ENCODE measurements at places on chromosomes 2 and 18.

- peaks cover 2% of the 10 kb centered on the region for H3K36me3 ChIP-seq
- H3K27me3 ChIP-seq, result peaks cover 10% of the 10 kb centered on the region
- no peak overlapping the region for H3K27ac ChIP-seq
- no peaks in the 10 kb centered on the region for H3K4me1 ChIP-seq
- H3K4me3 ChIP-seq, result no peak overlapping the region
Observed at GRCh38 chr18:50447952-50448351, 73.1 kb downstream of the SKA1 start.

DNA sequence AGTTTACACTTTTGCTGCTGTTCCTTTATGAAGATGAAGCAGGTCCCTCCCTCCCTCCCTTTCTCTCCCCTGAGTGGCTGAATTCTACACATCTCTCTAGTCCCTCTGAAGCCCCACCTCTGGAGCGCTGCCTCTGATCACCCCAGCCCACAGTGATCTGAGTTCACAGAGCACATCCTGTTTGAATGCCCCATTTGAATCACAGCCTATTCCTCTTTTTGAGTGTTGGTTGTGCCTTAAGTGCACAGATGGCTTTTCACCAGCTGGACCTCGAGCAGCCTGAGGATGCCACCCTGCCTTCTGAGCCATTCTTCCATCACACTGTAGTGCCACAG, 87.1 kb downstream of the ITGB1BP1 start:
- H3K36me3 ChIP-seq, result no peaks in the 10 kb centered on the region
- no peak overlapping the region for H3K27ac ChIP-seq
- no peaks in the 10 kb centered on the region for H3K27me3 ChIP-seq
- no peak overlapping the region for H3K4me3 ChIP-seq

DNA sequence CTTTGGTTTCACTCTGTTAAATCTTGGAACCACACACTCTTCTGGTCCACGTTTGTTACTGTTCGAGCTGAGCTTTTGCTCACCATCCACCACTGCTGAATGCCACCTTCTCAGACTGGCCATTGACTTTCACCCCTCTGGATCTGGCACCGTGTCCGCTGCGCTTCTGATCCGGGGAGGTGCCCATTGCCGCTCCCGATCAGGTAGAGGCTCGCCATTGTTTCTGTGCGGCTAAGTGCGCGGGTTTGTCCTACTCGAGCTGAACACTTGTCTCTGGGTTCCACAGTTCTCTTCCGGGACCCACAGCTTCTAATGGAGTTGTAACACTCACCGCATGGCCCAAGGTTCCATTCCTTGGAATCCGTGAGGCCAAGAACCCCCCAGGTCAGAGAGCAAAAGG, 72.8 kb downstream of the LCLAT1 start:
- H3K27ac ChIP-seq, result no peak overlapping the region
- no peak for DNase-seq
- no peak overlapping the region for H3K4me3 ChIP-seq
- peaks cover 2% of the 10 kb centered on the region for H3K4me1 ChIP-seq

DNA sequence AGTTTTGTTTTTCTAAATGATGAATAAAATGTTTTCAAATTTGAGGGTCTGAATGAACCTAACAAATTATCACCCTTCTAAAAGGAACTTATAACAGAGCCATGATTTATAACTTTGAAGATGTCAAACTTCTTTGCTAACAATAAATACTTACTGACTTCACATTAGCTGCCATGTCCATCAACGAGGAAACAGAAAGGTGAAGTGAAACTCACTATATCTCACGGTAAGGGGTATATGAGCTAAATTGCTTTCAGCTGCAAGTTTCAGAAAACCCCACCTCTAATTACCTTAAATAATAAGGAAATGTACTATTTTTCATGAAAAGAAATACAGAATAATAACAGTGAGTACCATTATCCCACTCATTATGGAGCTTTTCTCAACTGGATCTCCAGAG, 350.8 kb upstream of the NT5C1B start:
- H3K36me3 ChIP-seq, result peaks cover 1% of the 10 kb centered on the region
- no peak overlapping the region for H3K27ac ChIP-seq
- H3K27me3 ChIP-seq, result no peaks in the 10 kb centered on the region
- no peak for DNase-seq
- H3K4me3 ChIP-seq, result no peak overlapping the region
- H3K4me1 ChIP-seq, result no peaks in the 10 kb centered on the region

GRCh38 chr18:45957100-45957499, 10.0 kb downstream of the EPG5 start:
- no peak overlapping the region for H3K27ac ChIP-seq
- H3K4me1 ChIP-seq, result peaks cover 47% of the 10 kb centered on the region
- no peak for DNase-seq
- peaks cover 26% of the 10 kb centered on the region for H3K36me3 ChIP-seq
- no peak overlapping the region for H3K4me3 ChIP-seq

GRCh38 chr2:103435010-103435409, 673.2 kb downstream of the TMEM182 start:
- H3K4me1 ChIP-seq, result no peaks in the 10 kb centered on the region
- H3K36me3 ChIP-seq, result no peaks in the 10 kb centered on the region
- H3K27ac ChIP-seq, result no peak overlapping the region
- peak; percentile 16 for DNase-seq
- no peak overlapping the region for H3K4me3 ChIP-seq

DNA sequence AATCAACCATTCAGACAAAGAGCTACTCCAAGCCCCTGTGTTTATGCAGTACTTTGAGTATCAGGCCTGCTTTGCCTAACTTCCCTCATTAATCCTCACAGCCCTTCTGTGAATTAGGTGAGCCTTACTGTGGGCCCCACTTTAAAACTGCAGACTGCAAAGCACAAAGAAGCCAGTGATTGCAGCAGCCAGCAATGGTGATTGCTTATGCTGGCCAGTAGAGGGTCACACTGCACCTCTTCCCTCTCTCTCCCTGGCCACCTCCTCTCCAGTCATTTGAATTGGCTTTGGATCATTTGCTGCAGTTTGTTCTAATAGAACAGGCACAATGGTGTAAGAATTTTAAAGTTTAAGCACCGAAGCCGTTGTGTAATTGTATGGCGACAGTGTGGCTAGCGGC, 229.9 kb downstream of the AGPS start:
- DNase-seq, result no peak
- H3K27me3 ChIP-seq, result peaks cover 7% of the 10 kb centered on the region
- H3K4me1 ChIP-seq, result peaks cover 3% of the 10 kb centered on the region
- H3K27ac ChIP-seq, result no peak overlapping the region
- no peaks in the 10 kb centered on the region for H3K36me3 ChIP-seq
- H3K4me3 ChIP-seq, result no peak overlapping the region

GRCh38 chr2:237623428-237624403, 3.7 kb upstream of the LRRFIP1 start:
- no peaks in the 10 kb centered on the region for H3K36me3 ChIP-seq
- peaks cover 4% of the 10 kb centered on the region for H3K27me3 ChIP-seq
- no peak overlapping the region for H3K4me3 ChIP-seq
- DNase-seq, result no peak

GRCh38 chr2:105744909-105745853, at the start of gene NCK2:
TSS of gene NCK2 (plus strand) at chr2:105744912. CDS start at chr2:105855064, 110,152 bp downstream.
- no peaks in the 10 kb centered on the region for H3K27me3 ChIP-seq
- peaks cover 37% of the 10 kb centered on the region for H3K36me3 ChIP-seq
- H3K27ac ChIP-seq, result peak within 1 kb of the TSS; percentile 96
- DNase-seq, result no peak
- H3K4me1 ChIP-seq, result peaks cover 70% of the 10 kb centered on the region
- H3K4me3 ChIP-seq, result peak within 1 kb of the TSS; percentile 88

- no peak for DNase-seq
- no peaks in the 10 kb centered on the region for H3K27me3 ChIP-seq
- H3K36me3 ChIP-seq, result no peaks in the 10 kb centered on the region
- no peaks in the 10 kb centered on the region for H3K4me1 ChIP-seq
- H3K27ac ChIP-seq, result no peak overlapping the region
- no peak overlapping the region for H3K4me3 ChIP-seq
Observed at GRCh38 chr18:73551211-73551610, 596.4 kb downstream of the FBXO15 start.

GRCh38 chr2:42238644-42239288, 69.6 kb downstream of the EML4 start:
- H3K27ac ChIP-seq, result no peak overlapping the region
- H3K36me3 ChIP-seq, result no peaks in the 10 kb centered on the region
- DNase-seq, result peak; percentile 64
- no peaks in the 10 kb centered on the region for H3K27me3 ChIP-seq
- peaks cover 73% of the 10 kb centered on the region for H3K4me1 ChIP-seq

DNA sequence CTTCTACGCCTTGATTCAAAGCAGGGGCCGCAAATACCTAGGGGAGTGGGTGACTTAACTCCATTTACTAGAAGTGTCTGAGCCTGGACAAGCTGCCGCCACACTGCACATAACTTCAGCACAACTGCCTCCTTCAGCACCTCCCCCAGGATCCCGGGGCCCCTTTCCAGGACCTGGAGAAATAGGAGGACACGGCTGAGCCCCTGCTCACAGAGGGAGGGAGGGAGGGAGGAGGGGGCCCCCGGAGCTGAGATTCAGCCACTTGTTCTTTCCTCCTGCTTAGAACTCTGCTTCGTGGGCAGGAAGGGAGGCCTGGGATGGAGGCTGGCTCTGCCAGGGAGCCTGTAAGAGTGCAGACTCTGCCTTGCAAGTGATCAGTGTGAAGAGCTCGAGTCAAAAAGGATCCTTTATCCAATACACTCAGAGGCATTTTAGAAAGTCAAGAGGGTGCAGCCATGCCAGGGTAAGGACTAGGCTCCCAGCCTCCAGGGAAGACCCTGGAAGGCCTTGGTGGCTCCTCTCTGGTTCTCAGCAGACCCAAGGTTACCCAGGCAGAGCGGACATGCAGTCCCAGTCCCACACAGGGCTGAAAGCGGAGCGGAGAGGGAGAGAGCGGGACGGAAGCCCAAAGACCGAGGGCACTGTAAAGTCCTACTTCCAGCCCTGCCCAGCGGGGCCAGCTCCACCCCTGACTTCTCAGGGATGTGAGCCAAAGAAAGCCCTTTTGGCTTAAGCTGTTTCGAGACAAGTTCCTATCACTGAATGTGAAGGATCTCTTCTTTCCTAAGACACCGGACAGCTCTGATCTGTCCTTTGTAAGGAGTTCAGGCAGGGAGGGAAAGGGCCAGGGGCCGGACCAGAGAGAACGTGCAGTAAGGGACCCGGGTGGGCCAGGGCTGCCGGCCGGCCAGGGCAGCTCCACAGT, 8.6 kb upstream of the ARMC9 start:
- no peaks in the 10 kb centered on the region for H3K4me1 ChIP-seq
- H3K27me3 ChIP-seq, result peaks cover 14% of the 10 kb centered on the region
- H3K27ac ChIP-seq, result no peak overlapping the region
- H3K4me3 ChIP-seq, result no peak overlapping the region
- DNase-seq, result no peak

- no peaks in the 10 kb centered on the region for H3K27me3 ChIP-seq
- DNase-seq, result no peak
- no peaks in the 10 kb centered on the region for H3K4me1 ChIP-seq
- no peak overlapping the region for H3K27ac ChIP-seq
- H3K4me3 ChIP-seq, result no peak overlapping the region
- H3K36me3 ChIP-seq, result no peaks in the 10 kb centered on the region
Observed at GRCh38 chr2:150141226-150142001, 346.1 kb downstream of the RND3 start.

DNA sequence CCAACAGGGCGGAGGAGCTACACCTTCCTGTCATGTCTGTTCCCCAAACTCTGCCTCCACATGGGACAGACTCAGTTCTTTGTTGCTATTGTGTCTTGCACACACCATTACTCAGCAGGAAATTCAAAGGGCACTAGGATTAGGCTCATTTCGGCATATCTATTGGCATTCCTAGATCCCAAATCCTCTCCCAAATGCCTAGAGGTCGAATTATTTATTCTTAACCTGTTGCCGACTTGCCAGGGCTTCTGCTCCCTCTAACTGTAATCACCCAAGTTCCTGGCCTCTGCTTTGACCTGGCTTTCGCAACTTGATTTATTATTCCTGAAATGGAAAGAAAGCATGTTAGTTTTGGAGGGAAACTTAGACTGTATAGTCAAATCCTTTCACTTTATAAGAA, 67.8 kb upstream of the ST6GAL2 start:
- H3K4me1 ChIP-seq, result no peaks in the 10 kb centered on the region
- H3K4me3 ChIP-seq, result no peak overlapping the region
- DNase-seq, result no peak
- no peaks in the 10 kb centered on the region for H3K27me3 ChIP-seq
- H3K27ac ChIP-seq, result no peak overlapping the region

DNA sequence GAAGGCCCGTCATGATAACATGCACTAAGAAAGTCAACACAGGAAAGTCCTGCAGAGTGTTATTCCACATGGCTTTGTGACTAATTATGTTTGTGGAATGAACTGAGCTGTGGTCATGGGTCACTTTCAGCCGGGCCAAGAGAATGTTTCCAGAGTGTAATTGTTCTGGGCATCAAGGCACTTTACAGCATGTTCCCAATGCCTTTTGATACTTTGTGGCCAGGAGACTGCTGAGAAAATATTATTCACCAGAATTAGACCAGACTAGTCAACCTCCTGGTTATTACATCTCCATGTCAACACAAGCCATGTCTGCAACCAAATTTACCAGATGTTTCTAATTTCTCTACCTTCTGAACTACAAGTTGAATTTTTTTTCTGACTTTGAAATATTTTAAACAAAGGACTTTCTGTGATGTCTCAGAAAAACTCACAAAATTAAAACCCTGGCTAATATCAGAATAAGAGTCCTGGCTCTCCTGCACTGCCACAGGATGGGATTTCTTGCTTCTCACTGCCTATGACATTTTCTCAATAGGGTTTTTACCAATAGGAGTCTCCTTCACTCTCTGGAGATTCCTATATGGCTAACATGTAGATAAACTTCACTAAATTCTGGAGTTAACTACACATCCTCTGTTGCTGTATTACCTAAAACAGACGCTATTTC, 90.6 kb upstream of the WDR75 start:
- no peaks in the 10 kb centered on the region for H3K27me3 ChIP-seq
- H3K36me3 ChIP-seq, result no peaks in the 10 kb centered on the region
- no peak overlapping the region for H3K4me3 ChIP-seq
- H3K4me1 ChIP-seq, result peaks cover 17% of the 10 kb centered on the region

GRCh38 chr2:74304332-74305148, 38.7 kb downstream of the SLC4A5 start:
- H3K36me3 ChIP-seq, result peaks cover 7% of the 10 kb centered on the region
- no peak overlapping the region for H3K4me3 ChIP-seq
- peak overlapping the region; percentile 43 for H3K27ac ChIP-seq
- no peaks in the 10 kb centered on the region for H3K27me3 ChIP-seq
- peak; percentile 54 for DNase-seq
- peaks cover 7% of the 10 kb centered on the region for H3K4me1 ChIP-seq

GRCh38 chr2:221549143-221549542, 23.0 kb downstream of the EPHA4 start:
- H3K4me3 ChIP-seq, result no peak overlapping the region
- DNase-seq, result no peak
- peaks cover 1% of the 10 kb centered on the region for H3K36me3 ChIP-seq
- H3K27me3 ChIP-seq, result no peaks in the 10 kb centered on the region

GRCh38 chr2:159515441-159515840, 100.9 kb downstream of the BAZ2B start:
- no peaks in the 10 kb centered on the region for H3K27me3 ChIP-seq
- peak overlapping the region; percentile 66 for H3K4me3 ChIP-seq
- no peak for DNase-seq
- peaks cover 3% of the 10 kb centered on the region for H3K36me3 ChIP-seq
- no peak overlapping the region for H3K27ac ChIP-seq
